ENCODE measurements at places on chromosomes 6 and 20.

DNA sequence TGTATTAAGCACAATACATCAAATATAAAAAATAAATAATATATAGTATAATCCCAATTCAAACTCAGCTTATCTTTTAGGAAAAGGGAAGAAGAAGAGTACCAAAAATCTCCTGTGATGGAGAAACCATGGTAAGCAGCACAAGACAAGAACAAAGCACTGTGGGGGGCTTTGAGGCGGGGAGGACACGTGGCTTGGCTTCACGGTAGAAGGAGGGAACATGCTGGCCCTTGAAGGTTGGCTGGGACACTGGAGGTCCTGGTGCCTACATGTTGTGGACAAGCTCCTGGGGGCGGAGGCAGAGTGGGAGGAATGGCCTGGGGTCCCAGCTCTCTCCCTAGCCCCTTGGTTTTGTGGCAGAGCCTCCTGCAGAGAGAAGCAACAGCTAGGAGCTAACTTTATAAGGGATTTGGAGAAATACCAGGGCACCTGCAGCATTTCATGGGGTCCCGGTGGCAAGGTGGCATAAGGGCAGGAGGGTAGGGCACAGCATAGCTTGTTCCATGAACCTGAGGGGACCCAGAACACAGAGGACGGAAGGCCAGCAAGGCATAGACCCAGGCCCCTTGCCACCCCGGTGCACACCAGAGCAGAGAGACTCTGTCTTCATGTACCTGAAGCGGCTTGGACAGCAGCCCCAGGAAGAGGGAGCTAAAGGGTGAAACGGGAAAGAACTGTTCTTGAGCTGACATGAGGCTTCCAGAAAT is 72.0 kb downstream of the LY86 start:
- no peak for DNase-seq

GRCh38 chr6:154661768-154662167 is 71.4 kb upstream of the SCAF8 start:
- DNase-seq, result no peak

DNA sequence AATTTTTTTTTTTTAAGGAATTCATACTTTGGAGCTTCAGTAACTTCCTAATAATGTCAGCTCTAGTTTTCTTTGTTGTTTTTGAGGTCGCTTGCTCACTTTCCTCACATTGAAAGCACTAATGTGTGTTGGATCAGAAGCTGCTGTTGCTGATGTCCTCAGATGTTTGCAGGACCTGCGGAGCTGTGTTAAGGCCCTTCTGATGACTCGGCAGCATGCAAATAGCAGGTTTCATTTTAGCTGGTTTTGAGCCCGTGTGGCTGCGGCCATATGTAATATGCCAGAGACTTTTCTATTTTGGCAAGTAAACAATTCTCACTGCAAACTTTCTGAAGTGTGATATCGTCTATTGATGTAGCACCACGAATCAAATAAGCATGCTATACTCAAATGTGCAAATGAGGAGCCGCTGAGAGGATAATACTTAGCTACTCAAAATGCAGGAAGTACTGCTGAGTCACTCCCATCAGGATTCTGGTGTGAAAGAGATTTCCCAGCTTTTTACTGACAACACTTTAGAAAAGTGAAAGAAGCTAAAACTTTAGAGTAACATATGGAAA is 187.8 kb downstream of the SASH1 start:
- peak; percentile 96 for DNase-seq

- DNase-seq, result no peak
Observed at GRCh38 chr6:51717477-51717876, 369.9 kb downstream of the PKHD1 start.

DNA sequence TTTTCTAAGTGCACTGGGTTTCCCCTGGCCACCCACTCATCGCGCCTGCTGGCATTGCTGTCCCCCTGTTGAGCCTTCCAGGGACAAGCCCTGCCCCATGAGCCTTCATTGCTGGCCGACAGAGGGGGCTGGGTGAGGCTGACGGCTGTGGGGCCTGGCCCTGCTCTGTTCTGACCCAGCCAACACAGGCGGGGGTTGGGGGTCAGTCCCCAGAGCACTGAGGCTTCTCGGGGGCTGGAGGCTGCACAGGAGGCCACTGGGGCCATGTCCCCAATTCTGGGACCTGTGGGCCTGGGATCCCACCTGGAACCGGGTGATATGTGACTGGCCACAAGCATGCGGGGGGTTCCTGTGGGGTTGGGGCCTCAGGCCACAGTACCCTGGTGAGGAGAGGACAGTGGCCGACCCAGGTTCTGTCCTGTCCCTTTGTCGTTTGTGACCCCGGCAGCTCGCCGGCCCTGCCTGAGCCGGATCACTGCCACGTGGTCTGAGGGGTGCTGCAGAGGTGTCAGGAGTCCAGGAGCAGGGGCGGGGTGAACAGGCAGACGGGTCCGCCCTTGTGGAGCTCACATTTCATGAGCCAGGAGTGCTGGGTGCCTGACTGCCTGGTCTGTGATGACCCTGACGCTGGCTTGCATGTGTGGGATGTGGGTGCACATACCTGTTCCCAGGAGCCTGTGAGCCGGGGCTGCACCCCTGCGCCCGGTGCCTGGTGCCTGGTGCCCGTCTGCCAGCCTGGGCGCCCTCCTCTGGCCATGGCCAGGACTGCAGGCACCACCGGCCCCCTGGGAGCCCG is 2.1 kb upstream of the COL20A1 start:
- DNase-seq, result no peak

All from BJ (cell line).